CD4-positive, alpha-beta T cell treated with Interleukin-4 for 4 hours (primary cell): ENCODE measurements at places on chromosomes 4 and X.

GRCh38 chr4:106364282-106364681, 4.3 kb downstream of the GIMD1 start:
- DNase-seq = no peak

DNA sequence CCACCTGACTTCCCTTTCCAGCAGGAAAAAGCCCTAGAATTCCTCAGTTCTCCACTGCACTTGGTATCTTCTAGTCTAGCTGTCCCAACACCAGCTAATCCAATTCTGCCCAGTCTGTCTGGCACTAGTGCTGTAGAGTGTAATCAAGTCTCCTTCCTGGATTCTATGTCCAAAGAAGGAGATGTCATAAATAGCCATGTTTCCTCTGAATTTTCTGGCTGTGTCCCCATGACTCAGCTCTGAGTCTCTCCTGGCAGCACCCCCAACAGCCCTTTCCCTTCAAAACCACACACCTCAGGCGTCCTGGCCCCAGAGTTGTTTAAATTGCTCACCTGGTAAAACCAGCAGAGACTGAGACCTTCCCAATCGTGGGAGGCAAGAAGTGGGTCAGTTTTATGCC, 197.2 kb downstream of the GRXCR1 start:
- no peak for DNase-seq

GRCh38 chrX:48648336-48648751, 35.3 kb upstream of the WAS start:
- peak; percentile 59 for DNase-seq

DNA sequence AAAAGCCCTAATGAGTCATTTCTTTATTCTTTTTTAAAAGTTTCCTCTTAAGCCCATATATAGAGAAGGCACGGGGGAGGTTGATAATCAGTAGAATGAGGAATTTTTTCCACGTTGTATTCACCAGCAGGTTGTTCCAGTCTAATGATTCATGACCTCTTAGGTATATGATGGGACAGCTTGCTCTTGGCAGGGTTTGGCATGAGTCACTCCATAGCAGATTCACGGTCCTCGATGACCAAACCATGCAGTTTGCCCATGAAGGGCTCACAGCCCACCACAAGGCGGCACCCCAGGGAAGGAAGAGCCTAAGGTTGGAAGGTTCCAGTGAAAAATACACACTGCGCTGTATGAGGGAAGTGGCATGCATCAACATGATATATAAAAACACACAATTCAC, 623.8 kb upstream of the DIPK2B start:
- DNase-seq = peak; percentile 35

DNA sequence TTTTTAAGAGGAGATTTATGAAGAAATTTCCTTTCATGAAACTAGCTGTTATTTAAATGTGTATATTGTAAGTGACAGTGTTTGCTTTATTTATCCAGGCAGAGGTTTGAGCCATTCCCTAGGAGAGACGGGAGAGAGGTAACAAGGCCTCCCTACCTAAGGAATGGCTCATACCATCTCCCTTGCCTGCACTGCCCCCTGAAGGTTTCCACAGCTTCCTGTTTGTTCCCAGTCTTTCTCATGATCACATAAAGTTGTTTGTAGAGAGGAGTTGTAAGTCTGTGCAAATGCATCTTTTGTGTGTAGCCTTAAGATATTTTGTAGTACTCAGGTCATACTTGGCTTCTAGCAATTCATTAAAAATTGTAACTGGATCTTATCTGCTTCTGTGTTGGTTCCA, 1504.5 kb upstream of the PCDH10 start:
- DNase-seq = no peak

DNA sequence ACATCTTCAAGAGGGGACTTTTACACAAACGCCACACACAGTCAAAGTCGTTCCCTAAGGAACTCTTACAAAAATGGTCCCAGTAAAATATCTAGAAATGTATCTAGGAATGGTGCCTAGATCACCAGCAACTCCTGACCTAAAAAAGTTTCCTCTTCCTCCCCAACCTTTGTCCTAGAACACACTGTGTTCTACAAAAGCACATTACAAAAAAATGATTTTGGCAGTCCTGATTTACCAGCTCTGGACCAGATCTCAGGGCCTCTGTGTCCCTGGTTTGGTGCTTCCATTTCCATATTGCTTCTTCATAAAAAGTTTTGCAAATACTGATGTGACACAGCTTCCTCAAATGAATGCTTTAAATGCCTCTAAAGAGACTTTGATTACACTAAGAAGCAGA, 55.0 kb downstream of the LNX1 start:
- DNase-seq = no peak

- no peak for DNase-seq
Observed at GRCh38 chr4:57074744-57075143, 35.4 kb downstream of the IGFBP7 start.

DNA sequence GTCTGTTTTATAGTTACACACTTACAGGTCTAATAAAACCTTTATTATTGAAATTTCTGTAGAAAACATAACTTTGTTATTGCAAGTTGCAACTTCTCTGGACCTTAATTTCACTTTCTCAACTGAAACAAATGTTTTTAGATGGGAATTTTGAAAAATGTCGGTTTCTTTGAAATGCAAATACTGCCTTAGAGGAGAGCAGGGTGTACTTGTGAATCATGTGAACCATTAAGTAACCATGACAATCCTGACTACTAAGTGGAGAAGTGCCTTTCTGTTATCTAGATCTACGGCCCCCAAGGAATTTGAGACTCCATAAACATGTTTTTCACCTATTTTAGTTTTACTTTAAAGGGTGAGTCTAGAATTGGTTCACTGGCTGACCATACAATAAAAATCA, 8.5 kb upstream of the ARMCX2 start:
- no peak for DNase-seq

- DNase-seq = no peak
Observed at GRCh38 chr4:136558940-136559494, 973.3 kb downstream of the PCDH18 start.

DNA sequence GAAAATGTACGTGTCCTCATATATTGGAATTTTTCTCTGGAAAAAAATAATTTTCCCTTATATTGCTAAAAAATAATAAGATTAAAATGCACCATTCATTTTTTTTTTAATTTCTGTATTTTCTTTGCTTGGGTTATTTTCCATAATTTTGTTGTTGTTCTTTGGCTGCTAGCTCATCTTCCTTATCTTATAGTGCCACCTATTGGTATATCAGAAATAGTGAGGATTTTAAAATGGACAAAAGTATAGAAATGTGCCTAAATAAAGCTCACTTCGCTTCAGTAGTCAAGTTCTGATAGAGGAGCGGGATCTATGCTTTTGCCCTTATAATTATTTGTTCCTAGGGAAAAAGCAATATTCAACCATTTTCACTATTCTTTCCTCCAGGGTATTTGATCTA, 134.8 kb downstream of the NAP1L3 start:
- DNase-seq = no peak

DNA sequence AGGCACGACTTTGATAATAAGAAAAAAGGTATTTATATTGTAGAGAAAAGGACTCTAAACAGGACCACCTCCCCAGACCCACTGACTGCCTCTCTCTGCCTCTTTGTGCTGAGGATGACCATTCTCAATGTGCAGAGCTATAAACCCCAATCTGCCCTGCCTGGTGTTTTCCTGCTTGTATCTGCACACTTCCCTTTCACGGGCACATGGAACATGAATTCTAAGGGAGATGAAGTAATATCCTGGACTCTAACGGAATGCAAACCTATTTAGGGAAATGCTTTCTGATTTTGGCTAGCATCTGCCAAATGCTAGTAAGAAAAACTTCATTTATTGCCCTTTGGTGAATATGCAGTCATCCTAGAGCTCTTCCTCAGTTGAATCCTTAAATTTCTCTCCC, 2.4 kb downstream of the DIPK2B start:
- no peak for DNase-seq

DNA sequence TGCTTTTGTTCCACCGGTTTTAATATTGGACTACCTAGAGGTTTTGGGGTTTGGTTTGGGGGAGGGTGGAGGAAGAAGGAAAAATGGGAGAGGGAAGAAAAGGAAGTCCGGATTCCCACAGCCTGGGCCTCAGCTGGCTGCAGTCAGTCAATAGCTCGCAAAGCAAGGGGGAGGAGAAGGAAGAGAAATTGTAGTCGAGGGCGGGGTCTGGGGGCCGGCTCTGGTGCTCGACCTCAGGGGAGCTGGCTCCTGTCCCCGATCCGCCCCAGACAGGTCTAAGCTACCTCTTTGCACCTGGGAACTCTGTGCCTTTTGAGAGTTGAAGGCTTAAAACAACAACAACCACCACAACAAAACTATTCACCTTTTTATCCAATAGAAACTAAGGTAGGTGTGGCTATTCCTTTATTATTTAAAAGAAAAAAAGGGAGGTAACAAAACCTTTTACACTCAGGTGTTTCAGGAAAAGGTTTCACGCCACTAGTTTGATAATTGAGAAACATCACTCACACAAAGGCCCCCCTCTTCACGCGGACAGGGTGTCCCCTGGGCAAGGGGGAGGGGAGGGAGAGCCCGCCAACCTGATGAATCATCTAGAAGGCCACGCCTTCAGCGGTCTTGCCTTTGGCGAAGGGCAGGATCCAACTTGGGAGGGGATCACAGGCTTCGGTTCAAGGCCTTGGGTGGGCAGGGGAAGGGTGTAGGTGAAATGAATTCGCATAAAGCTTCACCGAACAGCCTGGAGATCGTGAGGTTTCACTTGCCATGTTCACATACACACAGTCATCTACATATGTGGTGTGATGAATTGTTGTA, 1.6 kb upstream of the LNX1 start:
- DNase-seq = no peak

DNA sequence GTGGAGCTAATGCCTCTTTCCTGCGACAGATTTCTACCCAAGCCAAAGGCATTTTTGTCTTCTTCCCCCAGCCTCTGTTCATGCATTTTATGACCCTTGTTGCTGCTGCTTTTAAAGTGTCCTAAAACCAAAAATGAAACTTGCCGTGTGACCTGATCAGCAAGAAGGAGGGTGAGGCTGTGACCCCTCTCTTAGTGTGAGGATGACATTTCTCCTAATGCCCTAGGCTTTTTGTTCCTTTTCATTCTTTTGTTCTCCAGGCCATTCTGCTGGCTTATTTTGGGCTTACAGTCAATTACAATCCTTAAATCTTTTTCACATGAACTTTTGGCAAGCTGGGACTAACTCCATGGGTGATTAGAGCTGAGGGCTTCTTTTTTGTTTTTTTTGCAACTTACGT, 34.4 kb downstream of the PTTG2 start:
- no peak for DNase-seq
